SHP77 treated with DMSO at 0.1 percent for 48 hours (cell line): ENCODE measurements at places on chromosomes 7 and 10.

DNA sequence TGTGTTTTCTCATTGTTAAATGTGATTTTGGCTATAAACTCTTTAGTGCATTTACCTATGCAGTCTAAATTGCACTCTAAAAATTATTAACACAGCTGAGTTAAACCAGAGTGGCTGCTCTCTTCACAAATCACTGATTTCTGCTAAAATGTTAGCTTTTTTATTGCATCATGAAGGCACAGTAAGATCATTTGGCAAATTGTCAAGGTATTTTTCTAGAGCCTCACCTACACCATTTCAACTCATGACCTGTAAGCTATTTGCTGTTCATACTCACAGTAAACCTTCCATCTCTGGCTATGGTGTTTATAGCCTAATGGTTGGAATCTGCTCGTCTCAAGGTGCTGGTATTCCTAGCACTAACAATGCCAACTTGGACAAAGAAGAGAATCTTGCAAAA is 25.7 kb downstream of the NDUFB2 start:
- DNase-seq = no peak

GRCh38 chr7:2104107-2104710 is 128.5 kb downstream of the MAD1L1 start:
- DNase-seq = peak; percentile 93

GRCh38 chr7:114865564-114865963 is 56.3 kb upstream of the MDFIC start:
- DNase-seq = no peak

GRCh38 chr10:125548878-125549277 is 134.1 kb downstream of the TEX36 start:
- DNase-seq = no peak
